Amniotic epithelial cell (primary cell): ENCODE measurements at places on chromosomes 4 and X.

DNA sequence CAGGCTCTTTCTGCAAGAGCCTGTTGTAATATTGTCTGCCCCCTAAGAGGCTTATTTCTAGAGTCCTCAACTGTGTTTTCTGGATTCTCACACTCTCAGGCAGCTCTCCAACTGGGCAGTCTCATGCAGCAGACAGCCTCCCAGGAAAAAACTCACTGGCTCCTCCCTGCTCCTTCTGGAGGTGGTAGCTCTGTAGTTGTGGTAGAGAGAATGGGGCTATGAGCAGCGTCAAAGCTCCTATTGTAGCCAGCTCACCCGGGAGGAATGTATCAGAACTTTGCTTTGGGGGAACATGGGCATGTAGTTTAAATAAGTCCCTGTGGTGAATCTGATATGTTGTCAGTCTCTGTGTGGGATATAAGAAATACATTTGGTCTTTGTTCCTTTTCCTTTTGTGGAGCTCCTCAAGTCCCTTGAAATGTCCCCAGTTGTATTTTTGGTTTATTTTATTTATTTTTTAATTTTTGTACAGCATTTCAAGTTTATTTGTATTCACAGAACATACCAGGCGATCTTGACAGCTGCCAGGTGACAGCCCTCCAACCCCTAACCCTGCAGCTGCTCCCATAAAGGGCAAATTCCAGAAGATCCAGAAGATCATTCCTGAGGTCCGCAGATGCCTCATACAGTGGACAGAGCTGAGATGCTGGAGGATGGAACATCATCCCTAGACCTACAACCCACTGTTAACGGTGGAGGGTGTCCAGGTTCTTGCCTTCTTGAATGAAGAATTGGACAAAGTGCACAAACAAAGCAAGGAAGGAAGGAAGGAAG is 45.7 kb downstream of the TRIM61 start:
- no peak for DNase-seq

DNA sequence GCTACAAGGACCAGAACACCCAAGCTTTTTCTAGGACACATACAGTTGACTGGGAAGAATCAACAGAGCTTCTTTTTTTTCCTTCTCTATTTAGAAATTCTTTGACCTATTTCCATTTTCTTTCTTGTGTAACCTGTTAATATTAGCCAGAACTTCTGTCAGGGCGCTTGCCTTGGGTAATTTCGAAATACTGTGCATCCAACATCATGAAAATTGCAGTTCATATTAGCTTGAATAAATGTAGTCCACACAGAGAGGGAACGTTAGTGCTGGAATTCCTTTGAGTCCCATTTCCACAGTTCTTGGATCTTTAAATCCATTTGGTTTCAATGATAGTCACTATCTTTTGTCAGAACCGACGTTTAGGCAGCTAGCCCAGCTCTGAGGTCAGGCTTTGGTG is 141.8 kb downstream of the MXRA5 start:
- peak; percentile 51 for DNase-seq

DNA sequence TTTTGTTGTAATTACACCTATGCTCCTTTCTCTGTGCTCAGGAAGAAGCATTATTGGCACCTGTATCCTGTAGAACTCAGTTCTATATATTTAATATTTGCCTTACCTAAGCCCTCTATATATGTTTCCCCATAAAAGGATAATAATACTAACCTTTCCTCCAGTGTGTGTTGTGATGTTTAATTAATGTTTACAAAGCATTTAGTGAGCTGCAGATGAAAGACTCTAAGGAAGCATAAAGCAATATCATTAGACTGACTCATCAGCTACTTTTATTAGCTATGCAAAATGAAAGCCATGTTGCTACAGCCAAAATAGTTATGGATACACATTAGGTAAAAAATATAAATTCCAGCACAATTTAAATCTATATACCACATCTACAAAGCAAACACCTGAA is 93.6 kb upstream of the PTPN13 start:
- DNase-seq = no peak

- DNase-seq = peak; percentile 62
These were observed 83.8 kb downstream of the GRID2 start for GRCh38 chr4:92387459-92388069.

DNA sequence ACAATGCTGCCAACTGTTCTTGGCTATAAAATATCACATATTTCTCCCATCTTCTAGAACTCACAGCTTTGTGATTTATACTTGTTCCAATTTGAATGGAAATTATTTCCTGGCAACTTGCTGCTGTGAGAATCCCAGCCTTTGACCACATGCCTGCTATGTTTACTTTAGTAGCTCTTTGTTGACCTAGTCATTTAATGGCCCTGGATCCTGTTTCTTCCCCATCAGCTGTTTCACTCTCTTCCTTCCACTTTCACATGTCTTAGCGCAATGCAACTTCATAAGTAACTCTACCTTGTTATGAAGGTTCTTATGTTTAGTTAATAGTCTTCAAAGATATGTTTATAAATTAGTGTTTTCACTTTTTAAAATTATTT is 1973.6 kb upstream of the AGA start:
- no peak for DNase-seq

- peak; percentile 56 for DNase-seq
These were observed 95.4 kb upstream of the MAML3 start for GRCh38 chr4:140249351-140249750.

DNA sequence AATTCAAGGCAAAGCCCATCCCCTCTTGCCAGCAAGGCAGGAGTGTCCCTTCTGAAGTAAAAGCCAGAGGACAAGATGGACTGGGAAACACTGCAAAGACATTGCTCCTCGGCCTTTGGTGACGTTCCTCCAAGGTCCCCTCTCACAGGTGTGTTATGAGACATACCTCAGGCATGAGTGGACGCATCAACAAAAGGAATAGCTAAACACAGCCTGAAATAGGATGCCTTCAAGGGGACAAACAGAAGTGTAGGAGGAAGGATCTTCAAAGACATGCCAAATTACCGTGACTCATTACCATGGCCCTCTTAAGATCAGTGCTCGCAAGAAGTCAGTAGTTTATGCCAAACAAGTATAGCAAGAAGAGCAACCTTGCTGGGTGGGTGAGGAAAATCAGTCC is 6.0 kb upstream of the IDS start:
- peak; percentile 8 for DNase-seq

- DNase-seq = peak; percentile 94
These were observed 271.5 kb downstream of the LDB2 start for GRCh38 chr4:16626945-16627344.

DNA sequence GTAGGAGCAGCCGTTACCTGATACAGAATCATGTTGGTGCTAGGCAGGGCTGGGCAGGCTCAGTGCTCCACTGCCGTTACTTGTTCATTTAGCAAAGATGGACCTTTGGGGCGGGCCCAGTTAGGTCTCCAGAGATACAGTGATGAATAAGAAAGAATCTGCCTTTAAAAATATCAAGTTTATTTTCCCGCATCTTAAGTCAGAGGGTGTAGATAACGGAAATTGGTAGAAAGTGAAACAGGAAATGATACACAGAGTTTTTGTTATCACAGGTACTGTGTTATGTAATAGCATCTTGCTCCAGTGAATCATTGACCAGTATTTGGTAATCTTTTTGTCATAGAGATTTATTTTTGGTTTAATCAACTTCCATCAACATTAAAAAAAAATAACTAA is 5.5 kb downstream of the TMEM131L start:
- DNase-seq = peak; percentile 63

GRCh38 chr4:6889101-6889735 is 20.4 kb upstream of the TBC1D14 start:
- no peak for DNase-seq

DNA sequence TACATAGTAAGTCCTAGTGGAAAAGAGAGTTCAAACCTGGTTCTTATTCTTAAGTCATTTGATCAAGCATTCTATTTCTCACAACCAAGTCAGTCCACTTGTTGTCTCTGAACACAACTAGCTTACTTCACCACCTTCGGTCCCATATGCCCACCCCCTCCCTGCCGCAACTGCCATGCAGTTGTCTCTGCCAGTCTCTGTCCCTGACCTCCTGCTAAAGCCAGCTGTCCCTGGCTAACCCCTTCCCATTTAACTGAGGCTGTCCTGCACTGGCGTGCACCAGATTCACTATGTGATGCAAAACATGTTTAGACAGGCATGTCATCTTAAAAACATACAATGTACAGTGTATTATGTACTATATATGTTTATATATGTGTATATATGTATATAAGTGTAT is 12.7 kb downstream of the FRAS1 start:
- DNase-seq = no peak

- DNase-seq = no peak
These were observed 323.6 kb downstream of the NR3C2 start for GRCh38 chr4:148118633-148119032.

DNA sequence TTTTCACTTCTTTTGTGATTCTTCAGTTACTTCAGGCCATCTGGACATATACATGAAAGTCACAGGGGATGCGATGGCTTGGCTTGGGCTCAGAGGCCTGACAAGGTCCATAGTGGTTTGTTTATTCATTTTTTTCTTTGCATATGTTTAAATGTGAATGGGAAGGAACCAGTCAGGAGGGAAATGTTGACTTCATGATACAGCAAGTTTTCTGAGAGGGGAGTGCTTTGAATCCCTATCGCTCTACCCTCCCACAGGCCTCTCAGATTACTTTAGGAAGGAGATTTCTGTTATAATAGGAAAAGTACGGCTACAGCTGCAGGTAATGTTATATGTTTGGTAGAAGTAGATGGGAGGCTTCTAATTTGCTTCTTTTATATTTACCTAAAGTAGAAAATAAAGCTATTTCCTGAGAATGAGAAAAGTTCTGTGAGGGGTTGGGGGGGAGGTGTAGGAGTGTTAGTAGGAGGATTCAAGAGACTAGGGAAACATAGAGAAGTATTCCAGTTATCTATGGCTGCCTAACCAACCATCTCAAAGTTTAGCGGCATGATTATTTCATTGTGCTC is 322.9 kb downstream of the RAPGEF2 start:
- no peak for DNase-seq

DNA sequence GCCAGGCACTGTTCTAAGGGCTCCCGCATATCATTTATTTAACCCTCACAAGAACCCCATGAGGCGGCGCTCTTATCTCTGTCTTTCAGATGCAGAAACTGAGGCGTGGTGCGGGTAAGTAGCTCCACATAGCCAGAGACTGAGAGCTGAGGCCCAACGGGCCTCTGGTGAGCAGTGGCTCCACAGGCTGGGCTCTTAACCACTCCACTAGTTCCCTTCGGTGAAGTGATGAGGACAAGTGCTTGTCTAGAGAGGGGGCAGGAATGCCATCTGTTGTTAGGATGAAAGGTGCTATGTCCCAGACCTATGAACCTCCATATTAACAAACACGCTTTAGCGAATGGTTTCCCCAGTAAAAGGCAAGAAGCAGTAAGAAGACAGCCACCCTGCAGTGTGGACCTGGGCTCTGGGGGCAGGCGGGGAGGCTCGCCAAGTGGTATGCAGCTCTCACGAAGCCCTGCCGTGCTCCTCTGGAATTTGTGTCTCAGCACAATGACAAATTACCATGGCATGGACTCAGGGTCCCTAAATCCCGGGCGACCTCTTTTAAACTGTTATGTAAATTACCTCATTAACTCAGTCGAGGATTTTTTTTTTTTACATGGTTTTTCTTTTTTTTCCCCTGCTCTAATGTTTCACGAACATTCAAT is 20.9 kb upstream of the S100G start:
- DNase-seq = no peak

- DNase-seq = peak; percentile 5
These were observed 25.3 kb downstream of the IQCM start for GRCh38 chr4:149790172-149790907.

DNA sequence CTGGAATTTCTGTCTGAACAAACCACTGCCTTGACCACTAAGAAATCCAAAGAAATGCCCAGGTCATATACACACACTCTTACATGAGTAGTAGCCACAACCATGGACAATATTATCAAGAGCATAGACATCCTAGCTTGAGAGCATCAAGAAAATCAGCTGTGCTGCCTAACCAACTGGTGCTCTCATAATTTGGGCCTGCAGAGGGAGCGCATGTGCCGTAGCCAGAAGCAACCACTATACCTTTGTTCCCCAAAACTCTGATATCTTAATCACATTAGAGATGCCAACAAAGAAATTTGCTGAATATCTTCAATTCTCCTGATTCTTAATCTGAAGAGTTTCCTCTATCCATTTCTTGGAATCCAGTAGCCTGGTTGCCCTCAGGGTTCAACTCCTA is 163.6 kb downstream of the ZNF674 start:
- peak; percentile 12 for DNase-seq

- peak; percentile 59 for DNase-seq
These were observed 24.1 kb downstream of the CXCL8 start for GRCh38 chr4:73764513-73764912.

GRCh38 chrX:56231537-56232090 is 542 bp upstream of the KLF8 start:
- DNase-seq = no peak

GRCh38 chrX:103791826-103792485 is 15.3 kb downstream of the PLP1 start:
- DNase-seq = no peak

- DNase-seq = peak; percentile 7
These were observed 22.1 kb downstream of the LUZP4 start for GRCh38 chrX:115311601-115312001.

- no peak for DNase-seq
These were observed 29.9 kb upstream of the TTC29 start for GRCh38 chr4:146975527-146975926.

- DNase-seq = no peak
These were observed 3.0 kb upstream of the CT47C1 start for GRCh38 chrX:119069762-119070161.

- no peak for DNase-seq
These were observed 42.5 kb downstream of the TLR10 start for GRCh38 chr4:38740303-38740702.

DNA sequence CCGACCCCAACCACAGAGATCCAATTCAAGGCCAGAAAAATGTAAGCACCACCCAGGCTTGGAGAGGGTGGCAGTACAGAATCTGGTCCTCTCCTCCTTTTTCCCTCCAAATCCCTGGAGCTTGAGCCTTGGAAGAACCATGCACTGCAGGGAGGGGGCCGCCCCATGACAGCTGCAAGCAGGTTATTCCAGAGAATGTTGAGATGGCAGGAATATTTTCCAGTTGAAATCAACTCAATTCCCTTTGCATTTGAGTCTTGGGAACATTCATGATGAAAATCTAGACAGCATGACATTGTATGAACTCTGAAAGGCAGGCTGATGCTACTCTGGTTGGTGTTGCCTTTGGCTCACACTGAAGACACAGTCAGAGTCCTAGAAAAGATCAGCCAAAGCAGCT is 386.6 kb upstream of the FGF16 start:
- no peak for DNase-seq

DNA sequence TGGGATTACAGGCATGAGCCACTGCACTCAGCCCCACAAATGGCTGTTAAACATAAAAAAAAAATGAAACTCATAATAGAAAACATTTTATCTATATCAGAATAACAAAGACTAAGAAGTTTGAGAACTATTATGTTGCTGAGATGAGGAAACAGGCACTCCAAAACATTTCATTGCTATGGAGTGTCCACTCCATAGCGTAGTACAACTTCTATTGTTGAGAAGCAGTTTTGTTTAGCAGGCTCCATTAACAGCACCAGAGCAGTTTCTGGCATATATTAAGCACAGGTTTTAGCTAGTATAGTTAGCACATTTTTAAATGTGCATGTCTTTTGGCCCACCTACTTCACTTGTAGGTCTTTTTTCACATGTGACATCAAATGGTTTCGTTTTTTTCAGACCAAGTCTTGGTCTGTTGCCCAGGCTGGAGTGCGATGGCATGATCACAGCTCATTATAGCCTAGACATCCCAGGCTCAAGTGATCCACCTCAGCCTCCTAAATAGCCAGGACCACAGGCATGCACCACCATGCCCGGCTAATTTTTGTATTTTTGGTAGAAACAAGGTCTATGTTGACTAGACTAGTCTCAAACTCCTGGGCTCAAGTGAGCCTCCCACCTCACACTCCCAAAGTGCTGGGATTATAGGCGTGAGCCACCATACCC is 5.8 kb downstream of the HMGB2 start:
- DNase-seq = no peak
